ENCODE measurements at places on chromosomes 7 and 10.

GRCh38 chr10:48332871-48333216 is 26.4 kb downstream of the MAPK8 start:
- no peak for DNase-seq

DNA sequence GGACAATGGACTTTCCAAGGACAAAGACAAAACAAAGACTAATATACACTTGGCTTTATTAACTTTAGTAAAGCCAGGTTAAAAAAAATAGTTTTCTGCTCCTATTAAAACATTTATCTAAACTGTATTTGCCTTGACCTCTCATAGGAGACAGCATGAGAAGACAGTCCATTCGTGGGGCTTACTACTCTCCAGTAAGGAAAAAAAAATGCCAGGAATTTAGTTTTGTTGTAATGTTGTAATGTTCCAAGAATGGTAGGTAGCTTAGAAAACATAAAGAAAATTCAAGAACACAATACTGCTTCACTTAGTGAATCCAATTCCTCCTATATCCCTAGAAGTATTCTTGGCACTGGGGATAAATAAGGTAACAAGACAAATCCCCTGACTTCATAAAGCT is 81.7 kb downstream of the KMT2C start:
- no peak for DNase-seq

DNA sequence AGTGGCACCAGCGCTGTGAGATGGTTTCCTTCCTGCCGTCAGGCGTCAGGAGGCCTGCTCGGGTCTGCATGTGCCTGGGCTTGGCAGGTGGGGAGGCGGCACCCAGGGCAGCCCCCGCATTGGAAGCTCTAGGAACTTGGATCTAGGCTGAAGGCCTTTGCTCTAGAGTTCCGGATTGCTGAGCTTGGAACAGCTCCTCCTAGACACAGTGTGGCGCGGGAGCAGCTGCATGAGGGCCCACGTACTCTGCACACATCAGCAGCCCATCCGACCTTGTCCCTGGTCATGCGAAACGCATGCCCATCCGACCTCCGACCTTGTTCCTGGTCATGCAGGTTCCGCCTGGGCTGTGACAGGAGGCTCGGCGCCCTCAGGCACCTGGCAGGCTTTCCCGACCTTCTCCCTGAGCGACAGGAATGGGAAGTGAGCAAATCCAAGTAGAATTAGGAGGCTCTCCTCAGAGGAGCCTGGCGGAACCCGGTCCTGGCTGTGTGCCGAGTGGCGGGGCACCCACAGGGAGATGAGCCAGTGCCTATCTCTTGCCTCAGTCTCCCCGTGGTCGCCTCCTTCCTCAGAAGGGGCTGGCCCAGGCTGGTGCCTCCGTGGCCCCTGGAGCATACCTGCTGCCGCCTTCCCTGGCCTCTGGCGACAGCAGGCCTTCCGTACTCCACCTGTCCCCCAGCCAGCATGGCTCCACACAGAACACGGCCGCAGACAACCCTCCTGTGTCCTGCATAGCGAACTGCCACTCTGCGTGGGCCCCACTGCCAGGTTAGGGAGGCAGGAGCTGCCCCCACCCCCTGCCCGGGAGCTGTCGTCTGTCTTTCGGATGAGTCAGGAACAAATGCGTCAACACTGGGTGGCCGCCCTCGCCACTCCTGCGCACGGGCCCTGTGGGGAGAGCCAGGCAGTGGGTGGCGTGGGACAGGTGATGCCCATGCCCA is 12.0 kb downstream of the GET4 start:
- no peak for DNase-seq

GRCh38 chr10:69497231-69497561 is 45.9 kb downstream of the TSPAN15 start:
- DNase-seq: no peak

DNA sequence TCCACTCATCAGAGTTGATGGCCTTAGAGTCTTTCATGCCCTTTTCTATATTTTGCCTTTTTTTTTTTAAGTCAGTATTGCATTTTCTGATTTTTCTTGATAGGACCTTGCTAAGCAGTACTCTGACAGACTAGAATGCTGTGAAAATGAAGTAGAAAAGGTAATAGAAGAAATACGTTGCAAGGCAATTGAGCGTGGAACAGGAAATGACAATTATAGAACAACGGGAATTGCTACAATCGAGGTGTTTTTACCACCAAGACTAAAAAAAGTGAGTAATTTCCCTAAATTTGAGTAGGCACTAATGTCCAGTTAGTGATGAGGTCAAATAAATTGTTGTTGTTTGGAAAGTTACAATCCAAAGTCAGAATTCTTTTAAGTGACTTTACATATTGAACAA is 7.4 kb downstream of the NUB1 start:
- DNase-seq: no peak

DNA sequence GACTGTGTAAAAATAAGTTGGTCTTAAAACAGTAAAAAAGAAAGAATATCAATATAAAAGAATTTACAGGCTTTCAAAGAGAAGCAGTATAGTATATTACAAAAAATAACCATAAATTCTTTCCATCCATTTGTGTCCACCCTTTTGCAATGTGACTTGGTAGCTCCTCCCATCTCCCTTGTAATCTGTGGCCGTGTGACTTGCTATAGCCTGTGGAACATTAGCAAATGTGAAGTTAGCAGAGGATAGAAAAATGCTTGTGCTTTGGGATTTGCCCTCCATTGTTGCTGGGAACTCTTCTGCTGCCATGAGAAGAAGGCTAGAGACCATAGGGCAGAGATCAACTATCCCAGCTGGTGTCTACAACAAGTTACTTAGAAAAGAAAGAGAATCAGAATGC is 30.2 kb downstream of the KLHL7 start:
- DNase-seq: no peak

GRCh38 chr10:118626953-118627352 is 31.5 kb upstream of the PRLHR start:
- no peak for DNase-seq

DNA sequence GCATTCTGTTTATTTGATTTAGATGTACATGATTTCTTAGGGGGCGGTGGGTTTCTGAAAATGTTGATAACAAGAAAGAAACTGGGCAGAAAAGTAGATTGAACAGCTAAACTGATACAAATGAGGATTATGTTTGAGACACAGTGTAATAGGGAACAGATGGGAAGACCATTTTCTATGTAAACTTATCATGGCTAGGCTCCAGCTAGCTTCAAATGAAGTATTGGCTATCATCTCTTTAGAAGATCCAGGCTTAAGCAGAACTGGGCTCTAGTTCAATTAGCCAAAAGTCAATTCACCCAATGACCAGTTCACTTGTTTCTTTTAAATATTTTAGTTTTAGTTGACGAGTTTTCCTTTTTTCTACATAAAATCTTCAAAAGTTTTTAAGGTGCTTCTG is 639.5 kb downstream of the ANKRD7 start:
- no peak for DNase-seq
